Activated CD4-positive, alpha-beta T cell treated with anti-CD3 and anti-CD28 coated beads for 1 hour (primary cell): ENCODE measurements at places on chromosomes 7 and 10.

GRCh38 chr7:1268866-1269265 lies 36.2 kb downstream of the UNCX start:
- no peak for DNase-seq

DNA sequence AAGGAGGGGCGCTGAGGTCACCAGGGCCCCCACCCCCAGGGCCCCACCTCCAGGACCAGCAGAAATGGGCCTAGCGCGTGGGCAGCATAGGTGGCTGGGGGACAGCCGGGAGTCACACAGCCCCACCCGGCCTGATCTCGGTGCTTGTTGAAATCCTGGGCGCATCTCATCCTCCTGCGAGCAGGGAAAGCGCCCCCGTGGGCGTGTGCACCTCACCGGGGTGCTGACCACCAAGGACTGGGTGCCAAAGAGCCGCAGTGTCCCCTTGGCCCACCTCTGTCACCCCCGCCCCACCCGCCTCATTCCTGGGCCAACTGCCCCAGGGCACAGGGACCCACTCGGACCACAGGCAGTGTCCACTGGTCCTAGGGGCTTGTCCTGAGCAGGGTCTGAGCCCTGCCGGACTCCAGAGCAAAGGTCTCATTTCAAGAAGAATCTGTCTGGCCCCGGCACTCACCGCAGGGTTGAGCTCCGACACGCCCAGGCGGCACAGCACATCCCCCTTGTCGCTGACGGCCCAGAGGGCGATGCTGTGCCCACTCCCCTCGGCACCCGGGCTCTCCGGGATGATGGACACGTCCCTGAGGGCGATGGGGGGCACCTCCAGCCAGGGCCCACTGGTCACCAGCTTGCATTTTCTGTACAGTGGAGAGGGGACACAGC lies 11.4 kb downstream of the BHLHA15 start:
- no peak for DNase-seq

GRCh38 chr7:50197549-50197948 lies 104.5 kb upstream of the ZPBP start:
- no peak for DNase-seq

- DNase-seq: no peak
These were observed 568.1 kb upstream of the FOXK1 start for GRCh38 chr7:4113976-4114375.

DNA sequence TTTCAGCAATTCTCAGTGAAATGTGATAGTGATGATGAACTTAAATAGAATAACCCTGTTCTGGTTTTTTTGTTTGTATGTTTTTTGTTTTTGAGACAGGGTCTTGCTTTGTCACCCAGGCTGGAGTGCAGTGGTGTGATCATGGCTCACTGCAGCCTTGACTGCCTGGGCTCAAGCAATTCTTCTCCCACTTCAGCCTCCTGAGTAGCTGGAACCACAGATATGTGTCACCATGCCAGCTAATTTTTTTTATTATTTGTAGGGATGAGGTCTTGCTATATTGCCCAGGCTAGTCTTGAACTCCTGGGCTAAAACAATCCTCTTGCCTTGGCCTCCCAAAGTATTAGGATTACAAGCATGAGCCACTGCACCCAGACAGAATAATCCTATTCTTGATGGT lies 14.3 kb upstream of the COL17A1 start:
- DNase-seq: no peak

- no peak for DNase-seq
These were observed 45.5 kb downstream of the STK17A start for GRCh38 chr7:43628431-43628830.

- DNase-seq: peak; percentile 60
These were observed 628 bp downstream of the PARP12 start for GRCh38 chr7:140062118-140062527.

DNA sequence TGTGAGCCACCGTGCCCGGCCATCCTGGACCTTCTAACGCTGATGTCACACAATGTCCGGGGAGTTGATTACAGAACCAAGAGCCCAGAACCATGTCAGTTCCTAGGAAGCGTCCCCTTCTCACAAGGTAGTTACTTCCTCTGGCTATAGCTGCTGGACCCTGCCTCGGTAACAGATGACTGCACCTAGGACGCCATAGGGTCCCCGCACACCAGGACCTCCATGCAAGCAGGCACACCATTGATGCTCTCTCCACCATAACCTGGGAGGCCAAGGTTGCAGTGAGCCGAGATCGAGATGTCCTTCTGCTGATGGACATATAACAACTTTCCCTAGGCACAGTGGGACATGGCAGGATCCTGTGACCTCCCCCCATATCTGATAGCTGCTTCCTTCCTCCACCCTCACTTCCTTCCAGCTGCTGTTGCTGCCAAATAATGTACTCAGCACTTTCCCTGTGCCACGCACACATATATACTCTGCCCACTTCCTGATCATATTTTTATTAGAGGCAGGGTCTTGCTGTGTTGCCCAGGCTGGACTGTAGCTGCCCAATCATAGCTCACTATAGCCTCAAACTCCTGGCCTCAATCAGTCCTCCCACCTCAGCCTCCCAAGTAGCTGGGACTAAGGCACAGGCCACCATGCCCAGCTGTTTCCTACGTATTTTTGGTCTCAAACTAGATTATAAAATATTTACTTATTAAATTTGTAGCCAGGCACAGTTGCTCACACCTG lies 3.5 kb upstream of the SNX8 start:
- DNase-seq: no peak

GRCh38 chr10:113954409-113954808 lies 89.3 kb upstream of the ADRB1 start:
- DNase-seq: no peak

DNA sequence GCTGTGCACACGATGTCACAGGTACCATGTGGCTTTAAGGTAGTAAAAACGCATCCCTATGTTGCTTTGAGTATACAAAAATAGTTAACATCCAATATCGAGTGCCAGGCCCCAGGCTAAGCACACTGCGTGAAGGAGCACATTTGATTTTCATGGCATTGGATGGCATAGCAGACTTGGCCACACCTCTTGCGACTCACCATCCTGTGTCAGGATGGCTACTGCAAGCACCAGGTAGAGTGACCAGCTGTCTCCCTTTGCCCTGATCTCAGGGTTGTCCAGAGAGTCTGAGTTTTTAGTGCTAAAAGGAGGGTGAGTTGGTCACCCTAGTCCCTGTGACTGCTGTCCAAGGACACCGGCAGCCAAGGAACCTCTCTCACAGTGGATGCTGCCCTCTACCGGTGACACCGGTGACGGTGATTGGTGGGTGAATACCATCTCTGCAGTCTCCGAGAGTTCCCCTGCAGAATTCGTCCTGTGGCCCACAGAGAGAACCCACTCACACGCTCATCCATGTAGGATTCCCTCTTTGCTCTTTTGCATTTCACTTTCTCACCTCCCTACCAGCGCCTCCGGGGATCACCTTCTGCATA lies 76.1 kb downstream of the BICC1 start:
- no peak for DNase-seq

- DNase-seq: no peak
These were observed 23.0 kb upstream of the LEP start for GRCh38 chr7:128217967-128218652.

- DNase-seq: no peak
These were observed 354.8 kb upstream of the CELF2 start for GRCh38 chr10:10662716-10663408.

GRCh38 chr7:11373546-11374142 lies 400.0 kb downstream of the PHF14 start:
- DNase-seq: no peak

DNA sequence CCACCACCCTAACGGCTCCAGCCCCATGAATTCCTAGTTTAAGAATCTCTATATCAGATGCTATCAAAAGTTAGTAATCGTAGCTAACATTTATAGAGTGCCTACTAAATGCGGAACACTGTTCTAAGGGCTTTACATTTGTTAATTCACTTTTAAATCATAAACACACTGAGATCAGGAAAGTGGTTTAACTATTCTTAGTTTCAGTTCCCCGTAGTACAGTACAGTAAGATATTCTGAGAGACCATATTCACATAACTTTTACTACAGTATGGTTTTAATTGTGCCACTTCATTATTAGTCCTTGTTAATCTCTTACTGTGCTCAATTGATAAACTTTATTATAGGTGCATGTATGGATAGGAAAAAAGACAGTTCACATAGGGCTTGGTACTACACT lies 22.5 kb downstream of the SYPL1 start:
- no peak for DNase-seq

GRCh38 chr10:104925232-104925851 lies 284.3 kb downstream of the SORCS3 start:
- no peak for DNase-seq

DNA sequence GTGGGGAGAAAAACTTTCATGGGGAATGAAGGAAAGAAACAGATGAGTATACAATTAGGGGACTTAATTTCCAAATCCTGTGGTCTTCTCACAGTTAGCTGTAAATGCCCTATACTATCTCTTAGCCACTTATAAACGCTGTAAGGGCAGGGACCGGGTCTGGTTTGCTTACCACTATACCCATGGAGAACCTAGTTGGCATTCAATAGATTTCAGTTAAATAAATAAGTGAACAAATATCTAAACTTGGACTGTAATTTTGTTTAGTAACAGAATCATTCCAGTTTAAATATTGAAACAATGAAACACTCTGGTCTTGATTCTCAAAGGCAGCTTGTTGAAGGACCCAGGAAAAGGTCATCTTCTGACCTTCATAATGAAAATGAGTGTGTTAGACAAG lies 158.3 kb downstream of the PLXDC2 start:
- DNase-seq: no peak

GRCh38 chr10:101354328-101355071 lies 535 bp downstream of the BTRC start:
- no peak for DNase-seq

DNA sequence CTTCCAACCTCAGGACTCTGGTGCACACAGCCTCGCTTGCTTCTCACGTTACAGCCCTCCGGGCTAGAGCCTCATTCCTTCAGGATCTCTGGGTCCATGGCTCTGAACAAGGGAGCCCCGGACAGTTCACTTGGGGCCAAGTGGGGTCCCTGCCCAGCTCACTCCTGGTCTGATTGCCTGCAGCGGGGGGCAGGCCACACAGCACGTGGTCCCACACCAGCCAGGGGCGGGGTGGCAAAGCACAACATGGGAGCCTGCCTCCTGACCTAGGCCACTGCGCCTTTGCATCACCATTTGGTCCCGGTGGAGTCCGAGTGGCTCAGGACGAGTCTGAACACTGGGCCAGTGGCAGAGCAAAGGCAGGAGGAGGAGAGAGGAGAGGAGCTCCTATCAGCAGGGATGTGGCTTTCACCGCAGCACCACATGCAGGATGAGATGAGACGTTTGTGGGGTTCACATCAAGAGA lies 13.4 kb upstream of the CRYGN start:
- DNase-seq: peak; percentile 2

DNA sequence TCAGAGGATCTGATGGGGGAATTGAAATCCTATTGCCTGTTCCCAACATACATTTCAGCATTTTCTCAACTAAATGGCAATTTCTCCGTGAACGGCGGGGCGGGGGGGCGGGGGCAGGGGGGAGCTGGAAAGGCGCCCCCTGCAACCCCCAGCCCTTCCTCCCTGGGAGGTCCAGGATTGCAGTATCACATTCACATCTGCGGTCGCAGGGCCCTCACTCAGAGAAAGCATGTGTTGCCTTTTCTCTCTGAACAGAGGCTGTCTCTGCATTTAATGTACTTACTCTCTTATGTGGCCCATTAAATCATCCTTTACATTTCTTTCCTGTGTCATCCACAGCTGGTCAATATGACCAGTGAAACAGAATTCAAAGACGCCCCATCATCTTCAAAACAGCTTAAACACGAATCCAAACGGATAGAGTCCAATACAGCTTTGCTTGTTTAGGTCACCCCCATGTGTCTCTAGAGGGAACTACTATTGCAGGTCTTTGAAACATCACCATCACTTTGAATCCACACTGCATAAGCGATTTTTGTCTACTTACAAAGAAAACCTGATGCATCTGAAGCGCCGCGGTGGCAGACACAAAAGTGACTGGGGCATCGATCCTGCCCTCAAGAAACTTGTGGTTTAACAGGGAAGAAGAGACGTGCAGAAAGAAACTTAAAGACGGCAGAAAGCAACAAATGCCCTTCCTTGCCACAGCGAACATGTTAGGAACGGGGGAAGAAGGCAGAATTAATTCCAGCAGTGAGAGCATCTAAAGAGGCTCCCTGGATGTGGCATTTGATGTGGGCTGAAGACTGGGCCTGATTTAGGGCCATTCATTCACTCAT lies 17.0 kb upstream of the ECHDC3 start:
- DNase-seq: no peak

- DNase-seq: no peak
These were observed 79.4 kb upstream of the EN2 start for GRCh38 chr7:155378580-155378934.
